NCI-H1092 treated with DMSO at 0.1 percent for 48 hours (cell line): ENCODE measurements at places on chromosomes 5 and 9.
A peak's percentile ranks its signal among the peaks of the same experiment; 100 is the strongest.

GRCh38 chr9:125650271-125650737 is 56.7 kb downstream of the MAPKAP1 start:
- DNase-seq, result no peak

DNA sequence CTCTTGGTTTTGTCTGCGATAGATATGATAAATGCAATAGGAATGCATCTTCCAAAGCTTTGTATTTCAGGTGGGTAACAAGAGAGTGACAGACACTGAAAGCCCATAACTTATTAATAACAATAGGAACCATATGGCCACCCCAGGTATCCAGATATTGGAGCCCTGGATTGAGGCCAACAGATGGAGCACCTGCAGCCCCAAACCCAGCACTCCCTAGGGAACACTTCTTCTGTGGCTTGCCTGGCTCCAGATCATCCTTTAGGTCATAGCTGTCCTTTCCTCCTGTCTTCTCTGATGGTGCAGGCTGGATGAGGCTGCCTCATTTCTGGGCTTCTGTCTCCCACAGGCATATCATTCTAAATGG is 5.0 kb upstream of the IL3 start:
- DNase-seq, result peak; percentile 17

DNA sequence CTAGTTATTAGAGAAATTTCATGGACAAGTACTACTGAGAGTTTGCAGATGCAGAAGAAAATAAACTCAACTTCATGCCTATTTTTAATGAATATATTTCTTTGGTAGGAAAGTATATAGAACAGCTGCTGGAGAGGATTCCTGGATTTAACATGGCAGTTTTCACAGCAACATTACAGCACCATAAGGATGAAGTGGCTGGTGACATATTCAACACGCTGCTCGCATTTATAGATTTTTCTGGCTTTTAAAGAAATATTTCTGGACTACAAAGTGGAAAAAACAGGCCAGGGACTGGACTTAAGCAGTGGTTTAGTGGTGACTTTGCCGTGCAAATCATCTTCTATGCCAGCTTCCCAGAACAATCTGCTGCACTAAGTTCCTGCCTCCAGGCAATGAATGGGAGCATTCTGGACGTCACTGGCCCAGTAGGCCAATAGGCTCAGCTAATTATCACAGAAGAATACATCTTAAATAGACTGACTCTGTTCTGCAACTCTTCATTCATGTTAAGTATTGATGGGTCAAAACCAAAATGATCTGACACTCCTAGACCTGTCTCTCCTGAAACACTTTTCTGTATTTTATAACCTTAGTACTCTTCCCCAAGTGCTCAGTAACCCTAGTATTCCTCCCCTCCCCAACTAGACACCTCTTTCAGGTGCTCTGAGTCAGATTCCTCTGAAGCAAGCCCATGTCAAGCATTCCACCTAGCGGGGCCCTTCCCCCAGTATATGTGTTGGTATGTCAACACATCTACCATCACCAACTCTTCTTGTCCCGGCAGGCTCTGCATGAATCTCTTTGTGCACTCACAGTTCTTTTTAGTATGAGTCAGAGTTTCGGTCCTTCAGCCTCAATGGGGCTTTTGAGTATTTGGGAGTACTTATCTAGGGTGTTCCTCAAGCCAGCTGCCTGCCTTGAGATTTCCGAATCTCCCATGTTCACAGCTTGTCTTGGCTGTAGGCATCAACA is 625.5 kb downstream of the CHSY3 start:
- no peak for DNase-seq

- DNase-seq, result no peak
Measured at GRCh38 chr9:70987986-70988385, 133.4 kb downstream of the TRPM3 start.

GRCh38 chr9:95211028-95211427 is 106.5 kb downstream of the FANCC start:
- no peak for DNase-seq

- peak; percentile 49 for DNase-seq
Measured at GRCh38 chr9:137029058-137029936, 1.3 kb upstream of the ABCA2 start.

- DNase-seq, result no peak
Measured at GRCh38 chr9:122477346-122477745, 380 bp downstream of the OR1J1 start.

DNA sequence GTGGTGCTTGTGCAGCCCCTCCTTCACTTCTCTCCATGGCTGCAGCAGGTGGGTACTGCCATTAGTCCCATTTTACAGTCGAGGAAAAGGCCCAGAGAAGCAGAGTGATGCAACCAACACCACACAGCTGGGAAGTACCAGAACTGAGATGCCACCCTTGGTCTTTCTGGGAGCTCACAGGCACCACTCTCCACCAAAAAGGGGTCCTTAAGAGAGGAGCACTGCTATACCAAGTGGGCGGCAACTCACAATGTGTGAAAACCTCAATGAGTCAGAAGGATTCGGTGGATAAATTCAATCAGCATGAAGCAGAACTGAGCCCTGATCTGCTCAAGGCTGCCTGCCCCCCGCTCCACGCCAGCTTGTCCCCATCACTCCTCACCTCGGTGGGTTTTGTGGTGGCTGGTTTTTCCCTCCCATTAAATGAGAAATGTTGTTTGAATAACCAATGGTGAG is 213.7 kb downstream of the FSTL4 start:
- no peak for DNase-seq

DNA sequence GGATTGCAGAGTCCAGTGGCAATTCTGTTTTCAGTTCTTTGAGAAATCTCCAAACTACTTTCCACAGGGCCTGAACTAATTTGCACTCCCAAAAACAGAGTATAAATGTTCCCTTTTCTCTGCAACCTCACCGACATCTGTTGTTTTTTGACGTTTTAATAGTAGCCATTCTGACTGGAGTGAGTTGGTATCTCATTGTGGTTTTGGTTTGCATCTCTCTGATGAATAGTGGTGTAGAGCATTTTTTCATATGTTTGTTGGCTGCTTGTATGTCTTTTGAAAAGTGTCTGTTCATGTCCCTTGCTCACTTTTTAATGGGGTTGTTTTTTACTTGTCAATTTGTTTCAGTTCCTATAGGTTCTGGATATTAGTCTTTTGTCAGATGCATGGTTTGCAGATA is 72.6 kb downstream of the PALM2AKAP2 start:
- DNase-seq, result no peak

GRCh38 chr5:89337-90286 is 2.4 kb upstream of the PLEKHG4B start:
- DNase-seq, result no peak

GRCh38 chr5:32839106-32839505 is 128.0 kb downstream of the NPR3 start:
- no peak for DNase-seq

GRCh38 chr5:64557911-64558310 is 52.1 kb downstream of the RGS7BP start:
- DNase-seq, result no peak
